ENCODE measurements at places on chromosomes 5 and 9. TPM values are rescaled to one million over a fixed set of nuclear protein-coding genes. Genes with fewer than 3 reads are reported as not detected.

DNA sequence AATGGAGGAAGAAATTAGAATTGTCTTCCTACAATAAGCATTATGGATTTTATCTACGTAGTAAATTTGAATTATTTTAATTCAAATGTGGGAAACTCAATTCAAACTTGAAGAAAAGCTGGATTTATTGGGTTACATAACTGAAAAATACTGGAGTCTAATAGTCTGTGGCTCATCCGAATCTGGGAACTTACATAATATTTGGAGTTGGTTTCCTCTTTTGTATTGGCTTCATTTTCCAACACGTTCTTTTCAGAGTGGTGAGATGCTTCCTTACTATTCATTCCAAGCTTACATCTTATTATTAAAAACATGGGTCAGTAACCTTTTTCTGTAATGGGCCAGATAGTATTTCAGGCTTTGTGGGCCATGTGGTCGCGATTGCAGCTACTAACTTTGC lies 164.8 kb downstream of the ARHGAP26 start:
- DNase-seq = no peak

DNA sequence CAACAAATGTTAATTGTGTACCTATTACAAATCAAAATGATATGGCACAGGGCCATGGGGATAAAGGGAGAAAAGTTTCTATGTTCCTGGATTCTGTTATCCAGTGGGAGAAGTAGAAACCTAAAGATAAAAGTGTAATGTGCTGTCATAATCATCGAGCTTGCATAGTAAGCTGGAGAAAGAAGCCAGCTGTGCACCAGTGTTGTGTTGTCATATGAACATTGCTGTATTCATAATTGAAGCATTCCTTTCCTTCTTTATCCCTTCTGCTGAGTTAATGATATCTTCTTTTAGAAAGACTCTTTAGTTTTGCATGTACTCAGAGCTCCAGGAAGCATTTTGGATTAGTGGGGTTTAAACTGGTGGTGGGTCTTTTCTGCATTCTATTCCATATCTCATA lies 39.5 kb downstream of the NTRK2 start:
- no peak for DNase-seq

DNA sequence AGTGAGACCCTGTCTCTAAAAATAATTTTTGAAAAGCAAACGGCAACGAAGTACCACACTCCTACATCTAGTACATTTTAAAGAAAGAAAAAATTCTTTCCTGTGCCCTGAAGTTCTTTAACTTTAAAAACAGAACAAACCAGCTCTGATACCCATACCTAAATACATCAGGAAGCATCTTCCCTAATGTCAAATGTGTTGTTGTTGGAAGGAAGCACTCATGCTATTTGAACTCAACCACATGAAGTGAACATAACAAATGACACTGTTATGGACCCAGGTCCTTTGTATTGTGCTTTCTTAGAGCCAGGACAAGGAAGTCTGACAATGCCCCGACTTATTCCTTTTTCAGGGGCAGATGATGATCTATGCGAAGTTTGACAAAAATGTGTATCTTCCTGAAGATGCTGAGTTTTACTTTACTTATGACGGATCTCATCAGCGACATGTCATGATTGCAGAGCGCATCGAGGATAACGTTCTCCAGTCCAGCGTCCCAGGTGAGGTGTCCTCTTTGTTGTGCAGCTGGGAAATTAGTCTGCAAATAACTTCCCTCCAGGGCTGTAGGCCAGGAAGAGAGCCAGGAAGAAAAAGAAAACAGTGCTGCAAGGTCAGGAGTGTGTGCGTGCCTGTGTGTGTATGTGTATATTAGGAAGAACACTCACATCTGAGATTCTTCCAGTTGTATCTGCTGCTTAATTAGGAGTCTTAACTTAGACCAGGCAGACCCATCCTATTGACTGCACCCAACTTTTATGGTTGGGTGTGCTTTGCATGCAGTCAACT lies 123.7 kb downstream of the ARHGEF28 start:
- DNase-seq = no peak

- no peak for DNase-seq
These were observed 14.7 kb upstream of the ADRB2 start for GRCh38 chr5:148811756-148812155.

The SETD9 gene
- 9.4 TPM for total RNA-seq

The GHR gene
- not detected for total RNA-seq

The SCGB3A2 gene
- total RNA-seq = not detected
